ENCODE measurements at places on chromosomes 16 and 17.

DNA sequence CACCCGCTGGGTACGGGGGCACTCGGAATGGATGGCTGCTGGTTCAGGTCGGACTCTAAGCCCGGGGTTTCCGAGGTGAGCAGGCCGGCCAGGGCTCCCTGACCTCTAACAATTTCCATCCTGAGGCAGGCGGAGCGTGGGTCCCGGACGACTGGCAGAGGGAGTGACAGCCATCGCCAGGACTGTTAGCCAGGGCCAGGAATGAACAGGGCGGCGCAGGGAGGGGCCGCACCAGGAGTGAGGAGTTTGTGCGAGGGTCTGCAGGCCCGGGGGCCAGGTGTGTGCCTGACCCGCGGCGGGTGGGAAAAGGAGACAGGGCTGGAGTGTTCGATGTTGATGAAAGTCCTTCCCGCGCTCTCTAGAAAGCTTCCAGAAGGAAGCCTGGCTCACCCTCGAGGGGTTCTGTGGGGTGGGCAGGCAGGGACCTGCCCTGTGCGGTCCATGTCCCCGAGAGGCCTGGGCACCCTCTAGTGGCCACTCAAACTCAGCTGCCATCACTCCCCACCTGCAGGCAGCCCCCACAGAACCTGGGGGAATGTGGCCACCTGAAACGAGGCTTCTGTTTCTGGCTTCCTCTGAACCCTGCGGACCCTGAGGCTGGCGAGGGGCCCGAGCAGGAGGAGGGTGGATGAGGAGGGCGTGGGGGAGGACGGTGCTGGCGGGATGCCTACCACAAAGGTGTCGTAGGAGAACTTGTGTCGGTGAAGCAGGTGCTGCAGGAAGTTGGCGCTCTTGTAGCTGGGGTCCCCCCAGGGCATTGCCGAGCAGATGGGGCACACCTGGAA lies 8.2 kb downstream of the RNF166 start:
- no peak for DNase-seq

GRCh38 chr17:11404431-11405276 lies 163.6 kb downstream of the SHISA6 start:
- DNase-seq, result no peak

- DNase-seq, result no peak
Observed at GRCh38 chr16:67726106-67727034, 7.3 kb upstream of the GFOD2 start.

GRCh38 chr17:60354223-60354622 lies 37.7 kb downstream of the USP32 start:
- DNase-seq, result no peak

GRCh38 chr16:88896238-88897070 lies 30.0 kb upstream of the PABPN1L start:
- DNase-seq, result no peak

DNA sequence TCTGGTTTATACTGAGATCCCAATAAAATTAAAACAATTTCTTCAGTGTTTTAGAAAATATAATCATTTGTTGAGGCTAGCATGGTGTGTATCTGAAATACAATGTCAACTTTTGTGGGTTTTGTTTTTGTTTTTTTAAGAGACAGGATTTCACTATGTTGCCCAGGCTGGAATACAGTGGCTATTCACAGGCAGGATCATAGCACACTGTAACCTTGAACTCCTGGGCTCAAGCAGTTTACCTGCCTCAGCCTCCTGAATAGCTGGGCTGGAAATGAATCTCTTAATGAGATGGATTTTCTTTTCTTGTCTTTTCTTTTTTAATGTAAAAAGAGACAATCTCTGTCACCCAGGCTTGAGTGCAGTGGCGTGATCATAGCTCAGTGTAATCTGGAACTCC lies 12.1 kb downstream of the DDX42 start:
- DNase-seq, result no peak

DNA sequence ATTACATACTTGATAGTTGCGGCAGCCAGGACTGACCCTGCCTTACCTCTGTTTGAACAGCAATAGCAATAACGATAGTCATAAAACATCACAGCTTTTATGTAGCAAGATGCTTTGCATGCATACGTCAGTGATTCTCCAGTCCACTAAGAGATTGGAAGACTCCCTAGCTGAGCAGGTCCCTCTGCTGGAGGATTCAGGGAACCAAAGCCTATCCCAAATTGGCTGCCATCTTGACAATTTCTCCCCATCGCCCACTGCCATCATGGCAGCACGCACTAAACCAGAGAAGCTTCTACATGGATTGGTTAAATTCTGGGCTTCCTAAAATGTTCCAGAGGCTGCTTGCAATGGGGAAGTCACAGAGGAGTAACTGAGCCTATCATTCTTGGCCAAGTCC lies 360.6 kb upstream of the XYLT1 start:
- DNase-seq, result no peak
